ENCODE measurements at places on chromosomes 7 and 10.

- DNase-seq: no peak
Observed at GRCh38 chr7:88165697-88166096, 54.1 kb downstream of the SRI start.

GRCh38 chr7:135538376-135538775 lies 19.3 kb upstream of the NUP205 start:
- DNase-seq: no peak

GRCh38 chr7:22958742-22959141 lies 55.2 kb downstream of the HYCC1 start:
- DNase-seq: no peak

GRCh38 chr10:93554760-93555432 lies 11.6 kb upstream of the FFAR4 start:
- no peak for DNase-seq
